CD4-positive, alpha-beta T cell treated with Interleukin-4 for 1 hour (primary cell): ENCODE measurements at places on chromosomes 4 and X.

DNA sequence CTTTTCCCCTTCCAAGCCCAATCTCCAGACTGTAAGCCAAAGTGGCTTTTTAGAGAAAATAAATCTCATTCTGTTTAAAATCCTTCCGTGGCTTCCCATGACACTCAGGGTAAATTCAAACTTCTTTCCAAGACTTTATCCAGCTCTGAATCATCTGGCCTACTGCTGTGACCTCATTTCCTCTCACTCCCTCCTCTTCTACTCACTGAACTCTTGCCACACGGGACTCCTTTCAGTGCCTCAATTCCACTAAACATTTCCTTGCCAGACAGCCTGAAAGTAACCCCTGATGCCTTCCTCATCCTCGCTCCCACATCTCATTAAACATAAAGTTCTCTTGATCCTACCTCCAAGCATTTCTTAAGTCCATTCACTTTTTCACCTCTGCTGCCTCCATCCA lies 27.8 kb upstream of the RNF128 start:
- no peak for DNase-seq

GRCh38 chr4:148831945-148832344 lies 389.7 kb upstream of the NR3C2 start:
- no peak for DNase-seq

- DNase-seq, result peak; percentile 28
Observed at GRCh38 chr4:173167758-173168395, 734 bp upstream of the GALNT7 start.

GRCh38 chr4:24188459-24188858 lies 298.6 kb upstream of the PPARGC1A start:
- DNase-seq, result no peak

- no peak for DNase-seq
Observed at GRCh38 chrX:41245641-41246040, 88.3 kb upstream of the DDX3X start.

DNA sequence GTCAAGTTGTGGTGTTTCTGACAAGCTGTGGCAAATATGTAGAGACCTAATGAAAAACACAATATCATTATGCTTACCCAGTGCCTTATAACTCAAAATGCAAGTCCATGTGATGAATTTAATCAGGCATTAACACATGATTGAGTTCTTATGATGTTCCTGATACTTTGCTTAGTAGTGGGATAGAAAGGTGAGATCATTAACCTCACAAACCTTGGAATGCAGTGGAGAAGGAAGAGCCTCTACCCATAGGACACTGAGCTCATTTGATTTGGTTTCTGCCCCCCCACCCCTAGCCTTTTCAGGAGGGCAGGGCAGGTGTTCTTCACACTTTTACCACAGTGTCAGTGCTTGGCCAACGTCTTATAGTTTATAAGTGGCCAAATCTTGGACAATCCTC lies 683.6 kb upstream of the CPEB2 start:
- DNase-seq, result no peak

DNA sequence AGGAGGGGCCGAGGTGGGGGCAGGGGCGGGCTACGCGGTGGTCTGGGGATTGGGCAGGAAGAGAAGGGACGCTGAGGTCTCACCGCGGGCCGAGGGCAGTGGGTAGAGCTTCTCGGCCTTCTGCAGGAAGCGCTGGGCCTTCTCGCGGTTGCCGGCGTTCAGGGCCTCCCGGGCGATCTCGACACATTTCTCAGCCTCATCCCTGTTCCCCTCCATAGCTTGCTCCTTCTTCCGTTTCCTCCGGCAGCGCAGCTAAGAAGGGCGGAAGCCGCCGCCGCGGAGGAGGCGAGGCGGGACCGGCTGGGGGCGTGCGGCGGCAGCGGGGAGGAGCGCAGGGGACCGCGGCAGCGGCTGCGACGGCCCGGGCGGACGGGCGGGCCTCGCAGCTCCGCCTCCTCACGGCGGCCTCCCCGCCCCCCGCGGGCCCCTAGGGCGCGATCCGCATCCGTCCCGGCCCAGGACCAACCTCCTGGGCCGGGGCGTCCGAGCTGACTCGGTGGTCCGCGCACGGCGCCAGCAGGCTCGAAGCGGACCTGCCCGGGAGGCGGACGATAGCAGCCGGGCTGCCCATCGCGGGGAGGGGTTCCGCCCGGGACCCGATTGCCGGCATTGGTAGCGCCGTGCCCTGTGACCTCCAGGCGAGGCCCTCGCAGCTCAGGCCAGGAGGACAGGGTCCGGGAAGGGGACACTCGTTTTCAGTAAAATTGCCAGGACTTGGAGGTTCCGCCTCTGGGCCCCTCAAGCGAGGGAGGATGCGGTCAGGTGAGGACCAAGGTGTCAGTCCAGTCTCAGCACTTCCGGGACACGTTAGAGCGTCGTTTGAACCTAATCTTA lies at the start of gene DNAJB14:
DNAJB14 (minus strand) TSS at position 263 of the 834 bp plus-strand sequence; CDS start at position 216, 47 bp downstream.
- DNase-seq, result peak; percentile 83
